ENCODE measurements at places on chromosomes 1 and 21. TPM values are rescaled to one million over a fixed set of nuclear protein-coding genes. Genes with fewer than 3 reads are reported as not detected.

The PCSK9 gene
- polyA plus RNA-seq: 3.0 TPM

The GABRD gene
- polyA plus RNA-seq: 0.54 TPM

The MX2 gene
- polyA plus RNA-seq: 2.7 TPM

The C8B gene
- polyA plus RNA-seq: 0.06 TPM

The ERO1B gene
- polyA plus RNA-seq: 10.8 TPM

The PLA2G2D gene
- polyA plus RNA-seq: 0.18 TPM

The FCGR1A gene
- polyA plus RNA-seq: 1.8 TPM

The ETV3L gene
- not detected for polyA plus RNA-seq

The PCP4 gene
- 20.5 TPM for polyA plus RNA-seq

The RXFP4 gene
- 0.34 TPM for polyA plus RNA-seq

The CFHR5 gene
- not detected for polyA plus RNA-seq

The LCE2D gene
- not detected for polyA plus RNA-seq

The NAV1 gene
- 9.7 TPM for polyA plus RNA-seq

The FCER1A gene
- polyA plus RNA-seq: 0.28 TPM

The QSOX1 gene
- polyA plus RNA-seq: 43.3 TPM

The PPIH gene
- polyA plus RNA-seq: 54.5 TPM

The ZNF648 gene
- polyA plus RNA-seq: 0.04 TPM

The CCDC30 gene
- 5.0 TPM for polyA plus RNA-seq
